ENCODE measurements at places on chromosomes 6 and 20. TPM values are rescaled to one million over a fixed set of nuclear protein-coding genes. Genes with fewer than 3 reads are reported as not detected.

- no peak for DNase-seq
Observed at GRCh38 chr6:110422444-110422822, 7.1 kb upstream of the DDO start.

GRCh38 chr20:41000628-41001027 is 28.0 kb upstream of the TOP1 start:
- no peak for DNase-seq

- DNase-seq: no peak
Observed at GRCh38 chr20:6401893-6402557, 279.2 kb upstream of the FERMT1 start.

GRCh38 chr6:33198159-33198852 is 2.2 kb downstream of the RXRB start:
- DNase-seq: no peak

DNA sequence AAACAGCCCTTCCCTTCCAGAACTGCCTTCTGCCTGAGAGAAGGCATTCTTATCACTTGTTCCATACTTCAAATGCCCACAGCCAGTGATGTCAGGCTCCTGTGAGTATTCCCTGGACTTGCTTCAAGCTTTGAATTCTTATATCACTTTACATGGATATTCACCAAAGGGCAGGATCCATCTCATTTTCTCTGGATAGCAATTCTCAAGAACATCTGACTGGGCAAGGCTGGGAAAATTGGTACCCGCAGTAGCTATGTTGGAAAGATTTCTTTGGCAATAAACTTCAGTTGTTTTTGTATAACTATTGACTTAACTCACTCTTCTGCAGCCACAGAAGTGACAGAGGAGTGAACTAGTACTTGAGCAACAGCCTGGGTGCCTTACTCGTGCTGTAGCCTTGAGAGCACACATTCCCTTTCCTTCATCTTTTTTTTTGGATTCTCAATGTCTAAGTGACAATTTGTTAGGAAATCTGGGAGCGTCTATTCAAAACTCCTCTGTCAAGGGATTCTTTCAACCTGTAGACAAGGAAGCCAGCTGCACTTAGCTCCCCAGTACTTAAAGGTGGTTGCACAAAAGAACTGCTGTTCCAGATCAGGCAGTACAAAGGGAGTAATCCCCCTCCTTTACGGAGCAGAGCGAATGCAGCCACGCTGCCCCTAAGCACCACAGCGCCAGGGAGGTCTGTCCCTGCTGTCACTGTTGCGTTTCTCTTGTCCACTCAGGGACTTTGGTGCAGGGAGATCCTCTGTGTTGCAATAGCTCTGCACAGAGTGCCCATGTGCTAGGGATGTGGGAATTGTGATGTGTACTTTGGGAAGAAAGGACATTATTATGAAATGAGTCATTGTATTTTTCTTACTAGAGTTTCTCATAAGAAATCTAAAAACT is 69.6 kb downstream of the JAG1 start:
- no peak for DNase-seq

DNA sequence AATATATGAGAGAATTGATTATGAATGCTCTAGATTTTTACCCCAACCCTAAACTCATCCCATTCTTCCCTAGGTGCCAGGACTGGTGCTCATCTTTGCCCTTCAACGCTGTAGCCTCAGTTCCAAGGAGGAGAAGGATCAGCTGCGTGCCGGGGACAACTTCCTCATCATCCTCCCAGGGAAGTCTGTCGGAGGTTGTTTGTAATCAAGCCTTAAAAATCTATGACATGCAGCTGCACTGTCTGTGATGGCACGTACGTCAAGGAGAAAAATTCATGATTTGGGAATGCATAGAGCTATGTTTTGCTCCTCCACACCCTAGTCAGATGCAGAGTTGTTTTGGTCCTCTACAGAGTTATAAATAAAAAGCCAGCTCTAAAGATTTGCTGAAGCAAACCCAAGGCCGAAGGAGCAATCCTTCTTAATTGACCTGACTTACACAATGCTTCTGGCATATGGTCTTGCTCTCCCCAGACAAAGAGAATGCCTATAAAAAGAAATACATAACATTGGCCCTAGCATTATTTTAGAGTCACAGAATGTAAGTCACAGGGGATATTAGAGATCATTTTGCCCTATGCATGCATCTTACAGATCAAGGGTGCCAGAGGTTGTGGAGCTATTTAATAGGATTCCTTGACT is 244.2 kb downstream of the HIVEP2 start:
- DNase-seq: no peak

- DNase-seq: peak; percentile 48
Observed at GRCh38 chr6:121849477-121849876, 414.0 kb downstream of the GJA1 start.

DNA sequence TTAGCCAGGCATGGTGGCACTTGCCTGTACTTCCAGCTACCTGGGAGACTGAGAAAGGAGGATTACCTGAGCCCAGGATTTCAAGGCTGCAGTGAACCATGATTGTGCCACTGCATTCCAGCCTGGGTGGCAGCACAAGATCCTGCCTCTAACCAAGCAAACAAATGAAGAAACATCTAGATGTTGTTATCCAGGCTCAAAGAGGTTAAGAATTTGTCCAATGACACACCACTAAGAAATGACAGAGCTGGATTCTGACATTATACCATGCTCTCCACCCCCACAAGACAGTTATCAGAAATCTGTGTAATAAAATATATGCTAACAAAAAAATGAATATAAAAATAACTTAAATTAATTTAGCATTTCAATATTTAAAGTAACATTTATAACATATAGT is 925.5 kb upstream of the SLC35B3 start:
- DNase-seq: no peak

DNA sequence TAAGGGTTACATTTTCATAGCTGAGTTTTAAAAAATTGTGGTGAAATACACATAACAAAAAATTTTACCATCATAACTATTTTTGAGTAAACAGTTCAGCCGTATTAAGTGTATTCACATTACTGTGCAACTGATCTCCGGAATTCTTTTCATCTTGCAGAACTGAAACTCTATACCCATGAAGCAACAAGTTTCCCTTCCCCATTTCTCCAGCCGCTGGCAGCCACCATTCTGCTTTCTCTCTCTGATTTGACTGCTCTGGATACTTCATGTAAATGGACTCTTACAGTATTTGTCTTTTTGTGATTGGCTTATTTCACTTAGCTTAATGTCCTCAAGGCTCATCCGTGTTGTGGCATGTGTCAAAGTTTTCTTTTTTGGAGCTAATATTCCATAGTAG is 341.6 kb downstream of the QKI start:
- no peak for DNase-seq

GRCh38 chr6:11208854-11209253 is 23.6 kb downstream of the NEDD9 start:
- DNase-seq: no peak

DNA sequence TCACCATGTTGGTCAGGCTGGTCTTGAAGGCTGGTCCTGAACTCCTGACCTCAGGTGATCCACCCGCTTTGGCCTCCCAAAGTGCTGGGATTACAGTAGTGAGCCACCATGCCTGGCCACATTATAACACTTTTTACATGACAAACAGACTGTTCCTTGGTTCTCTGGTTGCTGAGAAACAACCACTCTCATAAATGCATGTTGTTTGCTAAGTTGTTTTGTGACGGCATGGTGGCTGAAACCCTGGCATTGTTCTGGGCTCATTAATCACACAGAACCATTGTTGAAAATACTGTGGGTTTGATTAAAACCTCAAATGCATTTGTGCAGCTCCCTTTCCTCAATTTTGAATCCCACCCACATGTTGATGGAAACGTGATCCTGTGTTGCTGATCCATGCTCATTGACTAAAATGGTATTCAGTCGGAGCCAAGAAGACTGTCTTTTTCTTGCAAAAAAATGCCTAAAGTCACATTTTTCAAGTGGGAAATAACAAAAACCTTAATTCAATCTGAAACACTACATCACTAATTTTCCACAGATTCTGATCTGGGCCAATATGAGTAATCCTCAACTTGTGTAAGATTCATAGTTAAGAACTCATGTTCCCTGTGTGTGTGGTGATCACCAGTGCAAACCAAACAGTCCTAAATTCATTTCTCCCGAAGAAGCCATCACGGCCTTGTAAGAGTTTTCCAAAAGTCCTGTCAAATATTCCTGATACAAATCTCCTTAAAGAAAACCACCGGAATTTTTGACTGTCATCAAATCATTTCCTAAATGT is 132.8 kb downstream of the FNDC1 start:
- DNase-seq: no peak

DNA sequence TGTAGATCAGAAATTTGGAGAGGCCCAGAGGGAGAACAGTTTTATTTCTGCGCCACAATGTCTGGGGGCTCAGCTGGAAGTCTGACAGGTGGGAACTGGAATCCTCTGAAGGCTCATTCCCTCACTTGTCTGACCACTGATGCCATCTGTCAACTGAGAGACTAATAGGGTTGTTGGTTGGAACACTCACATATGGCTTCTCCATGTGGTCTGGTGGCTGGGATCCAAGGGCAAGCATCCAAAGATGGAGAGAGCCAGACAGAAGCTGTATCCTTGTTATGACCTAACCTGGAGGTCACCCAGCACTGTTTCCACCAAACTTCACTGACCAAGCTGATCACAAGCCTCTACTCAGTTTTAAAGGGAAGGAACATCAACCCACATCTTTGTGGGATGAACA is 117.9 kb upstream of the AKAP12 start:
- no peak for DNase-seq

GRCh38 chr20:53574259-53574789 is 19.3 kb downstream of the ZNF217 start:
- no peak for DNase-seq

- no peak for DNase-seq
Observed at GRCh38 chr20:62267543-62267942, 29.2 kb downstream of the OSBPL2 start.

DNA sequence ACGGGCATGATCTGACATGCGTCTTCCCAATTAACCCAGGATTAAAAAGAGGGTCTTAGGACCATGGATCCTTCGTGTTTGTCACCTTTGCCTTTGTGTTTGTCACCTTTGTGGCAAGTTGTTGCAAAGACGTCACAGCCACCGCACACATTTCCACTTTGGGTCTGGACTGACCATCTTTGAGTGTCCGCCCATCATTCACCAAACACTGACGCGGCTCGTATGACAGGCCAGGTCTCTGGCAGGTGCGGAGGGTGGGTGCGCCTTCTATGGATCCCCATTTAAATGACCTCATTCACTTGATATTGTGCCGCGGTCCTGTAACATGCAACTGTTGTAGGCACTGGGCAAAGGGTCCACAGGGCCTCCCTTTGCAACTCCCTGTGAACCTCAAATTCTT is 404.1 kb downstream of the TAF4 start:
- DNase-seq: no peak

GRCh38 chr6:83250235-83250634 is 57.1 kb downstream of the RWDD2A start:
- no peak for DNase-seq

GRCh38 chr20:13274275-13274861 is 53.3 kb downstream of the ISM1 start:
- DNase-seq: peak; percentile 24

DNA sequence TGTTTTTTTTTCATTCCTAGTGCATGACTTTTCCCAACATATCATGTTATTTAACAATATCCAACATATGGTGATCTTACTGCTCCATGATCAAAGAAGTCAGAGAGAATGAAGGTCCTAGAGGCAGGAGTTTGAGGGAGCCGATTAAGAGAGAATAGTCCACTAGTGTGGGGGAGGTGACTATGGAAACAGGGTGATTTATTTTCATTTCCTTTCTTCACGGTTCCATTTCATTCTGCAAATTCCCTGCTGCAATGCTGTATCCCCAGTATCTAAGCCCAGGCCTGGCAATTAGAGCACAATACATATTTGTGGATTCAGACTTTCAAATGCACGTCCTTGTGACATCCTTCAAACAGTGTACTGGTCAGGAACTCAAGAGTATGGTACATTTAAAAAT is 91.4 kb downstream of the CD83 start:
- DNase-seq: no peak

GRCh38 chr6:84764332-84765049 is at the start of gene TBX18:
Gene TBX18, minus strand, starts transcription at chr6:84764598. Its CDS starts 417 bp downstream, at chr6:84764181.
- peak; percentile 34 for DNase-seq

DNA sequence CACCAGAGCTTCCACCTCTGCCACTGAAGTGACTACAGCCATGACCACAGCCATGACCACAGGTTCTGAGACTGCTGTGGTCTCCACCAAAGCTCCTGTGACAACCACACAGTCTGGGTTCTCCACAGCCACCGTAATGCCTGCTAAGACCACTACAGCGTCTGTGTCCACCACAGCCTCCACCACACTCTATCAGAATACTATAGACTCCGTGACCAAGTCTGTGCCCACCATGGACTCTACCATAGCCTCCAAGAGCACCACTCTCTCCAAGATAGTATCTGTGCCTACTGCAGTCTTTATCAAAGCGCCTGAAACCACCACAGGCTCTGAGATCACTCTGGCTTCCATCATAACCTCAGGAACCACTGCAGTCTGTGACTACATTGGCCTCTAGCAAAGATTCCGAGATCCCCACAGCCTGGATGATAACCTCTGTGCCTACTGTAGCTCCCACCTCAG is 18.3 kb upstream of the MUC21 start:
- no peak for DNase-seq

DNA sequence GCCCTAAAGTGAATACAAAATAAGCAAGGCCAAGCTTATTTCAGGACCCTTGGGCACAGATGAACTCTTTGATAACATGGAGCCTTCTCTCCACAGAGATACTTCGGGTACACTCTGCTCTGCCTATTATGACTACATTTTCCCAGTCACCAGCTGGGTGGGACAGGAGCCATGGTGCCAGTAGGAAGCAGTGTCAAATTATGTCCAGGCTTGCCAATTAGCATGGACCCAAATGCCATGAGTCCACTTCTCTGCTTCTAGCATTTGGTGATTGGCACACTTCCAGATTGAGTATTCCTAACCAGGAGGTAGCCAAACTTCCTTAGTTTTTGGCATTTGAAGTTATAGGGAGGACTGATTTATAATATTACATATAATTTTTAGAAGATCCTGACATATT is 513.8 kb upstream of the HTR1E start:
- no peak for DNase-seq

GRCh38 chr6:163573503-163574179 is 159.1 kb downstream of the QKI start:
- DNase-seq: no peak

GRCh38 chr6:4880363-4880762 is 104.2 kb downstream of the CDYL start:
- no peak for DNase-seq

- DNase-seq: no peak
Observed at GRCh38 chr6:25053875-25054371, 118.2 kb upstream of the RIPOR2 start.

GRCh38 chr20:59812286-59813125 is 120.9 kb downstream of the SYCP2 start:
- DNase-seq: no peak

The SUMO4 gene
- polyA plus RNA-seq: 1.4 TPM

The CLPSL2 gene
- polyA plus RNA-seq: not detected

The TULP1 gene
- 8.2 TPM for polyA plus RNA-seq

The CD2AP gene
- polyA plus RNA-seq: 29.9 TPM

The GGTLC1 gene
- 2.0 TPM for polyA plus RNA-seq

The KCNK17 gene
- polyA plus RNA-seq: 14.2 TPM

The ANGPT4 gene
- 0.07 TPM for polyA plus RNA-seq

The MICB gene
- 3.3 TPM for polyA plus RNA-seq

The LAMP5 gene
- polyA plus RNA-seq: 1.0 TPM

The CPNE5 gene
- 5.4 TPM for polyA plus RNA-seq

The WDR27 gene
- polyA plus RNA-seq: 70.7 TPM

The CTCFL gene
- 0.50 TPM for polyA plus RNA-seq

All from right lung (tissue), 10 donors.